ENCODE measurements at places on chromosomes 11 and 22.

- DNase-seq: no peak
These were observed 8.5 kb downstream of the TIMP3 start for GRCh38 chr22:32809786-32810554.

GRCh38 chr11:119513131-119513805 is 90.3 kb upstream of the THY1 start:
- no peak for DNase-seq

GRCh38 chr11:128482512-128483191 is 104.7 kb downstream of the ETS1 start:
- no peak for DNase-seq

DNA sequence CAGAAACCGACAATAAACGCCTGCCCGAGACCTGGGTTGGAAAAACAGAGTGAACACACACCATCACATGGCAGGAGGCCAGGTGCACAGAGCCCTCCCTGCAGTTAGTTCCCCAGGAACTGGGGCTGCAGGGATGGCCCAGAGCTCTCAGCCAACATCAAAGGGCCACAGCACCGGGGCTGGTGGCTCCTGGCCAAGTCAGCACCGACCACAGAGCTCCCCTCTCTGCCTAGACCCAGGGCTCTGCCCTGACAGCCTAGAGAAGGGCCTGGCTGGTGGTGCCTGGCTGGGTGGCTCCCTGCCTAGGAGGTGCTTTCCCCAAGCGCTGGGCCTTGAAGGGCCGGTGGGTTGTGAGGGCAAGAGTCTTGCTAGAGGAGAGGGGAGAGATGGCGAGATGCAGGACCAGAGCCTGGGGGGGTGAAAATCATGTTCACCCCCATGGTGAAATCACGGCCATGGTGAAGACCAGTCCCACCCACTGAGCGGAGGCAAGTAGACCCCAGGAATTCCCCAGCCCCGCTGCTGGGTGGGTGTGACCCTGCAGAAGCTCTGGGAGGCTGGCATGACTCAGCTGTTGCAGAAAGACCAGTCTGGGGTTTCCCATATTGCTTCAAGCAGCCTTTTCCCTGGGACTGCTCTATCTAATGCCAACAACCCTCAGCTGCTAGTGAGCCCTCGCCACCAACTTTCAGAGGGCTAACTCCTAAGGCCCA is 7.2 kb upstream of the BID start:
- peak; percentile 54 for DNase-seq

DNA sequence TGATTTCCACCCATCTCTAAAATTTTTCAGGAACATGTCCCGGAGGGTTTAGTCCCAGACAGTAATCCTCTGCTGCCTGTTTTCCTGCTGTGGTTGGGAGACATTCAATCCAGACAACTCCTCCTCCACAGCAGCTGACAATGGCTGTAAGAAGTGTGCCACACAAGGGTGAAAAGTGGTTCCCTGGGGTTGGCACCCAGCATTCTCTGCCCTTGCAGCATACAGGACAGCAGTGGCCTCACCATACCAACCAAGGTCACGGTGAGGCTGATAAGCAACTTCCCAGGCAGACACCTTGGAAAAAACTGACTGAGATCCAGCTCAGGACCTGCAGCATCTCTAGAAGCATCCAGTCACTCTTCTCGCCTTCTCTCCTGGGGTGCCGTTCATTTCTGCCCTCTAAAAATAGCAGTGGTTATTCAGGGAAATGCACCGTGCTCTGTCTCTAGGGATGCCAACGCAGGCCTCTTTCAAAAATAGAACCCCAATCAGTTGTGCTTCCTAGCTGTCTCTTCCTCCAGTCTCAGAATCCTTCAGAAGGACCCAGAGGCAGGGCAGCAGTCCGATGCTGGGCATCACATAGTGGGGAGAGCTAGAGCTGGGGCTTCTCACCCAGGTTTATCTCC is 241.0 kb downstream of the TENM4 start:
- DNase-seq: no peak

DNA sequence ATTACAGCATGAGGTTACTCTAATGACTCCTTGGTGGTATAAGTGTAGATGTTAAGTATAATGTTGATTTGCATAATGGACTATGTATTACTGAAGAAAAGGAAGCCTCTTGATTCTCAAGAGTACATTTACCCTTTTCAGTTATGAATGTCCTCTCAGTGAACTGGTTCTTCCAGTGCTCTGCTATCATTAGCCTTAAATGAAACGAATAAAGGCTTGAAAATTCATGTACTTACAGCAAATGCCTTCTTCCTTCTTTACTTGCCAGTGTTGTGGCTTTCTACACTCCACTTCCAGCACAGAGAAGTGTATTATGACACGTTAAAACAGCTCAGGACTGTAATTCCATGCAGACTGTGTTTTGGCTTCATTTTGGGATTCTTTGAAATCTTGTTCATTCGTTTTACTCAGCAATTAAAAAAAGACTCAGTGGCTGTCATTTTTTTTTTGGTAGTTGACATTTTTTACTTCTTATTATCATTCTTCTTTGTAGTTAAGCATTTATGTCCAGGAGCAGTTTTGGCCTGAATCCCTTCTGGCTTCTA is 96.9 kb downstream of the MTMR3 start:
- DNase-seq: no peak

- DNase-seq: no peak
These were observed 806 bp upstream of the SMDT1 start for GRCh38 chr22:42078469-42079318.

GRCh38 chr22:26476705-26477340 is 6.8 kb downstream of the HPS4 start:
- DNase-seq: no peak

- DNase-seq: no peak
These were observed 10.9 kb downstream of the RAB38 start for GRCh38 chr11:88164320-88164719.

- DNase-seq: no peak
These were observed 619.0 kb upstream of the ARHGAP42 start for GRCh38 chr11:100068116-100068515.

DNA sequence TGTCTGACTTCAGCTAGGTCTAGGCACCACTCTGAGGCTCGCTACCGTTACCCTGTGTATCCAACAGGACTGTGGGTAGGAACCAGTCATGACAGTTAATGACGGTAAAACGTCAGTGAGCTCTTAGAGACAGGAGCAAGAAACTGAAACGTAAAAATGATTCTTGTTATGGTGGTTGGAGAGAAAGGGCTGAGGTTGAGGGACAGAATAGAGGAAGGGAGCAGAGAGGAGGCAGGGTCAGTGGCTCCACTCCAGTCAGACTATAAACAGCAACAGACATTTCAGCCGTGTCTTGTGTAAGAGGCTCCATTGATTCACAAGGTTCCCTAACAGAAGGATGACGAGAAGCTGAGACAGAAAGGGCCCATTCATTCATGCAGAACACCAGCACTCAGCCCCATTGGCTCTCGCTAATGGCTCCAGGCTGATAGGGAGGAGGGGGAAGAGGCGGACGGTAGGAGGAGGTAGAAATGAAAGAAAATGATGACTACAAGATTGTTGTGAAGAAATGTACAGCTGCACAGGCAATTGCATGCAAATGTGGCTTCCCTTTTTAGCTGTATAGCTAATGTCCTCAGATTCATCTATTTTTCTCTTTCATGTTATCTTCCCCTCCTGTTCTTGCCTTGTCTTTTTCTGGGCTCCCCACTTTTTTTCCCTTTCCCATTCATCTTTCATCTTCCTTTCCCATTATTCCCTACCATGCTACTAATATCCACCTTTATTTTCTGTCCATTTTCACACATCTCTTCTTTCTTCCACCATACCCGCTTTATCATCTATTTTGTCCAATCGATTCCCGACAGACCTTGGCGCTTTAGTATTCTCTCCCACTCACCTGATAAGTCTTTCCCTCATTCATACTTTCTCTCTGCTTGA is 34.3 kb downstream of the ETS1 start:
- no peak for DNase-seq

GRCh38 chr11:129457321-129457720 is 81.7 kb downstream of the BARX2 start:
- DNase-seq: no peak

- no peak for DNase-seq
These were observed 238.8 kb downstream of the TBC1D22A start for GRCh38 chr22:47001288-47001687.

- no peak for DNase-seq
These were observed 35.0 kb downstream of the CAT start for GRCh38 chr11:34473603-34474169.

DNA sequence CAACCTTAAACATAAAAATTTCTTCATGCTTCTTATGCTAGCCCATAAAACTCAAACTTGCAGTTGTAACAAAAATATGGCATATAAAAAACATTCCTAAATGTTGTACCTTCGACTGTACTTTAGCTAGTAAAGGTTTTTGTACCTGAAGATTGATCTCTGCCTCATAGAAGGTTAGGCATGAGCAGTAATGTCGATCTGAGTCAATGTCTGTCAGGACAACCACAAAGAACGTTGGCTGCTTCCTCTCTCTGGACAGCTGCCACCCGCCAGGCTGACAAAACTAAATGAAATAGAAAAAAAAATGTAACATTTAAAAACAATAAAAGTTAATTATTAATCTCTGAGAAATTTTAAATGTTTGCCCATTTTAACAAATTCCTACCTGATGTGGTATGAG is 251.3 kb downstream of the SBF2 start:
- DNase-seq: no peak

GRCh38 chr22:29797351-29797750 is 30.2 kb downstream of the UQCR10 start:
- no peak for DNase-seq
